ENCODE measurements at places on chromosomes 12 and 14. TPM values are rescaled to one million over a fixed set of nuclear protein-coding genes. Genes with fewer than 3 reads are reported as not detected.

Gene PMCH
- total RNA-seq, result not detected

Gene GYS2
- not detected for total RNA-seq

Gene CCDC77
- 1.3 TPM for total RNA-seq

Gene SLC25A47
- not detected for total RNA-seq

Gene SSPN
- total RNA-seq, result 1.5 TPM

Gene RIN3
- total RNA-seq, result 0.96 TPM

Gene SRRM4
- total RNA-seq, result not detected

Gene C3AR1
- not detected for total RNA-seq

Gene ANO4
- total RNA-seq, result 0.43 TPM

Gene GPR84
- total RNA-seq, result not detected

Gene DAZAP2
- total RNA-seq, result 75.7 TPM

Gene FOXG1
- not detected for total RNA-seq

Gene MYO1H
- not detected for total RNA-seq

Gene IKZF4
- not detected for total RNA-seq

Gene MBD6
- 6.0 TPM for total RNA-seq

Gene C14orf180
- total RNA-seq, result not detected

Gene GARIN6
- not detected for total RNA-seq

Gene RNASE3
- total RNA-seq, result not detected

Gene RNF34
- 36.4 TPM for total RNA-seq

Gene TRIAP1
- 36.0 TPM for total RNA-seq

Gene RFLNA
- total RNA-seq, result 12.0 TPM

Gene PFDN5
- 408 TPM for total RNA-seq

Gene TAS2R7
- not detected for total RNA-seq

Gene ABCC9
- 0.64 TPM for total RNA-seq

Gene MANSC4
- not detected for total RNA-seq

Gene LALBA
- not detected for total RNA-seq

Gene PLD4
- total RNA-seq, result not detected

Gene KRT82
- total RNA-seq, result not detected

Gene CIDEB
- 1.4 TPM for total RNA-seq

Gene PLEKHG7
- not detected for total RNA-seq

Gene NR1H4
- total RNA-seq, result 3.6 TPM

Gene TNFRSF1A
- 49.6 TPM for total RNA-seq

Gene PSMC6
- 88.5 TPM for total RNA-seq

Gene PIP4P1
- total RNA-seq, result 16.4 TPM

Gene DPF3
- total RNA-seq, result 0.85 TPM

Gene BCL7A
- 18.3 TPM for total RNA-seq

Gene CFAP54
- total RNA-seq, result 0.85 TPM

Gene EPS8
- 15.2 TPM for total RNA-seq

Gene TIMELESS
- 3.4 TPM for total RNA-seq

Gene PITPNM2
- total RNA-seq, result 1.7 TPM

Gene KSR2
- total RNA-seq, result under 0.01 TPM

Gene ADAMTS20
- not detected for total RNA-seq

Gene ORMDL2
- total RNA-seq, result 26.9 TPM

Gene SPIC
- total RNA-seq, result not detected

Gene PPP2R5C
- 102 TPM for total RNA-seq

Gene SYCP3
- total RNA-seq, result not detected

Gene ART4
- total RNA-seq, result not detected

Gene CDCA3
- 2.4 TPM for total RNA-seq

Gene WSCD2
- total RNA-seq, result not detected

Gene ESPL1
- total RNA-seq, result 1.4 TPM

Gene GXYLT1
- 8.9 TPM for total RNA-seq

Gene KCNC2
- not detected for total RNA-seq

Gene SIX6
- total RNA-seq, result not detected

Gene NRL
- 0.96 TPM for total RNA-seq

Gene GLIPR1L1
- not detected for total RNA-seq

Gene BCAT1
- total RNA-seq, result 17.6 TPM

Gene FOXN4
- total RNA-seq, result not detected

Gene POTEG
- not detected for total RNA-seq

Gene KHNYN
- 155 TPM for total RNA-seq

Measured in tracheal epithelial cell (primary cell).